Stimulated activated CD8-positive, alpha-beta memory T cell treated with anti-CD3 and anti-CD28 coated beads, Interleukin-7, amount 100 ng/mL, for 1 hour (primary cell): ENCODE measurements at places on chromosomes 5 and 9.

DNA sequence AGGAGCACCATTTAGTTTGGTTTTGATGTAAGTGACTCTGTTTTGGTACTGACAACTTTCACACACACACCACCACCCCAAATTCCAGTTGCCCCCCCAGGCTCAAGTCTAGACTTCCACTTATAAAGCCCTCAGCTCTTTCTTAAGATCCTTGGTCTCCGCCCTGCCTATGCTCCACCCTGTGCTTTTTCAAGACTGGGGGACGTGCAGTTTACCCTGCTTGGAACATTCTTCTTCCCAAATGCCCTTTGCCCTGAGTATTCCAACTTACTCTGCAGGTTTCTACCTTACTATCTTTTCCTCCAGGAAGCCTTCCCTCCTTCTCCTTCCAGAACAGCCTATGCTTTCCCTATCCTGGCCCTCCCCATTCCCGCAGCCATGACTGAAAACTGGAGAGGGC lies 1.5 kb upstream of the TRIM14 start:
- no peak for DNase-seq

- DNase-seq, result no peak
Observed at GRCh38 chr5:173229966-173230689, 4.9 kb downstream of the NKX2-5 start.

GRCh38 chr9:68974901-68975300 lies 39.0 kb downstream of the PRKACG start:
- no peak for DNase-seq

DNA sequence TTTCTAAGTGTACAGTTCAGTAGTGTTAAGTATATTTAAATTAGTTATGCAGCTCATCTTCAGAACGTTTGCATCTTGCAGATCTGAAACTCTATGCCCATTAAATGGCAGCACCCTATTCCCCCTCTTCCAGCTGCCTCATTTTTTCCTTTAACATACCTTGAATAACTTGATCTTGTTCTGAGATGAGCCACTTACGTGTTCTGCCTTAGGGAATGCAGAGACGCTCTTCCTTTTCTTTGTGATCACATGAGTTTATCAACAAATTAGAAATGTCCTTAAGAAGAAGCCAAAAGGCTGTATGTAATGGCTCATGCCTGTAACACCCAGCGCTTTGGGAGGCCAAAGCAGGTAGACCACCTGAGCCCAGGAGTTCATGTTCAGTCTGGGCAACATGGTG lies 57.6 kb downstream of the SLC46A2 start:
- no peak for DNase-seq

DNA sequence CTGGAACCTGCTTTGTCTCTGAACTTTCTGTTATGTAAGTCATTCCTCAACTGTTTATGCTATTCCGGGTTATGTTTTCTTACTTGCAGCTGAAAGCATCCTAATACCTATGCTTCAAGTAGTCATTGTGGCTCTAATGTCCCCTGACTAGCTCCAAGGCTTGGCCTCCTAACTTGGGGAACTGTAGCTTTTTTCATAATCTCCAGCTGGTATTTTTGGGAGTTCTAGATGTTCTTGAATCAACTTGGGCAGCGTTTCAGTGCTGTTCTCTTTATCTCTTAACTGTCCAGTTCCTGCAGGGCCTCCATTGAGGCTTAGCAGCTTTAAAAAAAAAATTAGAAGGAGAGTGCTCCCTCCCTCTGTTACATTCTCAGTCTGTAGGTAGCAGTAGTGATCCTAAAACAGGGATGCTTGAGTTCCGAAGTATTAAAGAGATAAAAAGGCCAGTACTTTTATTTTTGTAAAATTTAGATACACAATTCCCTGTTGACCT lies 100.0 kb upstream of the ACTBL2 start:
- DNase-seq, result no peak

GRCh38 chr5:158313733-158314464 lies 455.0 kb upstream of the CLINT1 start:
- DNase-seq, result no peak

DNA sequence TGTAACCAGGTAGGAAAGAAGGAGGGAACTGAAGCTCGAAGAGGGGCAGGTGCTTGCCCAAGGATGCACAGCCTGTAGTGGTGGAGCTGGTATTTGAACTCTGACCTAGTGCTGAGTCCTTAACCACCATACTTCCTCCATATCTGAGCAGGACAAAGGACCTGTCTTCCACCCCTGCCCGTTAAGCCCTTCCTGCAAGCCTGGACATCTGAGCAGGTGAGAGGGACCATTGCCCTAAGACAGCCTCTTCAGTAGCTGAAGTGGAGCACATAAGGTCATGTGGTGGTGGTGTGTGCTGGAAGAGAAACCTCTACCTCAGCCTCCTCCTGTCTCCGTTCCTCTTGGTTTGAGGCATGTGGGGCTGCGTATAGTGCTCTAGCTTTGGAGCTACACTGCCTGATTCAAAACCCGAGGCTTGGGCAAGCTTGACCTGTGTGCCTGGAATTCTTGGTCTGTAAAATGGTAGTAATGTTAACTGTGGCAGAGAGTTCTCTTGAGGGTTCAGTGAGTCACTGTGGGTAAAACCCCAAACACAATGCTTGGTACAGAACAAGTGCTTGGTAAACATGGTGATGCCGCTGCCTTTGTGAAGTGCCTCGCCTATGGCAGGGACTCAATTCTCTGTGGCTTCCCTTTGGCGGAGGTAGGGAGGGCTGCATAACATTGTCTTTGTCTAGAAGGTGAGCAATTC lies 7.4 kb downstream of the GALNT10 start:
- peak; percentile 45 for DNase-seq

GRCh38 chr5:111932628-111933027 lies 175.6 kb upstream of the NREP start:
- DNase-seq, result no peak

DNA sequence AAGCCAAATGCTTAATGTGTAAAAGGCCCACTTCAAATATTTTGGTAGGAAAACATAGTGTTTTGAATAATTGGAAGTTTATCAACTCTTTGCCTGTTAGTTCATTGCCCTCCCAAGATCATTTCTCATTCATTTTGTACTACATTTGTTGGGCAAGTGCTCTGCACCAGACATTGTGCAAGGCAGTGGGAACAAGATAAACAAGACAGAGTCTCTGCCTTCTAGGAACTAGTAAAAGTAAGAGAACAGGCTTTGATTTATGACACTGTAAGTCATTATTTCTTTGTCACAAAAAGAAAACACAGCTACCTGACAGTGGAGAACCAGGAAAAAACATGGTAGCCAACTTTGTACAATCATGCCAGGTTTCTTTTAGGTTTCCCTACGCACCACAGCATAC lies 63.7 kb upstream of the PAM start:
- DNase-seq, result no peak

DNA sequence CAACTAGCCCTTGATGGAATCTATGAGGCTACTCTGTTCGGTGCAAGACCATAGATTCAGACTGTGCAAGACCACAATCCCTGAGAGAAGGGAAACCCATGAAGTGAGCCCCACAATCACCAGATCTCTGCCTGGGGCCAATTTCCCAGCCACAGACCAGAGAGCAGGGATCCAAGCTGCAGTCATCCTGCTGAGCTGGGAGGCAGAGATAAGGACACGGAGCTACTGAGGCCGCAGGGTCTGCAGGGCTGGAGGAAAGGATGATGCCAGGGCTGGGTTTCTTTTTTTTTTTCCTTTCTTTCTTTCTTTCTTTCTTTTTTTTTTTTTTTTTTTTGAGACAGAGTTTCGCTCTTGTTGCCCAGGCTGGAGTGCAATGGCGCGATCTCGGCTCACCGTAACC lies 47.7 kb upstream of the FUBP3 start:
- no peak for DNase-seq

- DNase-seq, result peak; percentile 99
Observed at GRCh38 chr5:134225780-134226440, at the start of gene PPP2CA. Gene PPP2CA, minus strand, starts transcription at chr5:134226073. Its CDS starts 212 bp downstream, at chr5:134225861.

- no peak for DNase-seq
Observed at GRCh38 chr5:122943050-122943698, 93.4 kb downstream of the PPIC start.

- DNase-seq, result no peak
Observed at GRCh38 chr5:124403281-124403680, 343.2 kb downstream of the ZNF608 start.

- DNase-seq, result no peak
Observed at GRCh38 chr9:10259668-10260067, 353.1 kb downstream of the PTPRD start.

DNA sequence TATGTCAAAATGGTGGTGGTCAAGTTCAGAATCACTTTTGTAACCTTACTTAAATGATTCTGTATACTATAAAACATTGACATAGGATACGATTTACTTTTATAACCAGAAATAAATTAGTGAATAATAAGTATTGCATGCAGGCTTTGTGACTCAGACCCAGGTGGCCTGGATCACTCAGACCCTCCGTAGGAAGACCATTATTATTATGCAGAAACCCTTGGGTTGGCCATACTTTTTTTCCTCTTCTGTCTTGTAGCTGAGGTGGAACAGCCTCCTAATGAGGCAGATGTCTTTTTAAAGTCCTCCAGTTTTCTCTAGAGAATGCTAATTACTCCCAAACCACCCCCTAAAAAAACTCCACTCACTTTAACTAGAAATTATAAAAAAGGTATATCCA lies 121.9 kb downstream of the LPAR1 start:
- no peak for DNase-seq

DNA sequence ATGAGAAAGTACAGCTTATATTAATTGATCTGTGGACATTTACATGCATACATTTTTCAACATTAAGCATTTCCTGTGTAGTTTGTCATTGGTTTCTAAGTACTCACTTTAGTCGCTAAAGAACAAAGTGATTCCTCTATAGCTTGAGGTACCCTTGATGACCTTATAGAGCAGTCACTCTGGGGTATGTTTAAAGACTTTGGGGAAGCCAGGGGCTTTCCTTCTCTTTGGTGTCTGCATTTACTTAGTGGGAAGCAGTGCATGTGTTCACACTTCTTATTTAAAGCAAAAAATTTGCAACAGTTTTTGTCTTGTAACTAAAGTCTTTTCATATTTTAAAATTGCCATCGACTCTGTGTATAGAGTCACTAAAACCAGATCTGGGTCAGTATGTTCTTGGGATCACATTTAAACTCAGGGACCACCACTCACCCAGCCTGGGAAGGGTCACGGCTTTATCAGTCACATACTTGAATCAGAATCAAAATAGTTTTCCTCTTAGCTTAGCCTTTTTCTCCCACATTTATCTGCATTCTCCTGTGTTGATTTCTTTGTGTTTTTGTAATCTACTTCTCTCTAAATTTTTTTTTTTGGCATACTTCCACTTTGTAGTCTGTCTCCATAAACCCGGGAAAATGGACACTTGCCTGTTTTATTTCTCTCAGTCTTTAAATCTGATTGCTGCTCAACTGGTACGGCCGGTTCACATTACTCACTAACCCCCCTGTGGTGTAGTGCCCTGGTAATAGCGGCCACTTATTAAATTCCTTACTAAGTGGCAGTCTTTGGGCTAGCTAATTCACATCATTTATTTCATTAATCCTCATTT lies 143.9 kb upstream of the FBN2 start:
- DNase-seq, result no peak

DNA sequence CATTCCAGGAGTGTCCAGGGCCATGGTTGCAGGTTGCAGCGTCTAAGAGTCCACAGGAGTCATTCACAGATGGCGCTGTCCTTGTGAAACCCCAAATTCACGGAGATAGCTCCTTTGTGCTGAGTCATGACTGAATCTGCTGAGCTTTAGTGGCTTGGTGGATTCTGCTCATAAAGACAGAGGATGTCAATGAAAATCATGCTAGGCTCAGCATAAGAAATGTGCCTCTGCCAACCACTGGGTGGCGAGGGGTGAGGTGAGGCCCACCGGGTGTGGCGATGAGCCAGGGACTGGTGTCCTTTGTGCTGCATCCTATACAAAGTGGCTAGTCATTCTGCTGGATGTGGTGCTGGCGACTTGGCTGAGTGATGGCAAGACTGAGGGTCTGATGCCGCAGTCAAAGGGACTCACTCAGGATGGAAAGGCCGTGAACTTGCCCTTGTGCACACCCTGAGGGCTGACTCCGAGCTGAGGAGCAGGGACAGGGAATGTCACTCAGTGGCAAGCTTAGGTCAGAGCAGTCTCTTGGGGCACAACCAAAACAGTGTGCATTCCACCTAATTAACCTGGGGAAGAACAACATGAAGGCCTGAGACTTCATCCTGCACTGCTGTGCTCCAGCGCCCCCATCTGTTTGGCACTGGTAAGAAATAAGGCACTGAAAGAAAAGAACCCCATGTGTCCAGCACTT lies 71.5 kb downstream of the DAP start:
- no peak for DNase-seq

GRCh38 chr5:145536133-145536532 lies 299.0 kb downstream of the PRELID2 start:
- no peak for DNase-seq

DNA sequence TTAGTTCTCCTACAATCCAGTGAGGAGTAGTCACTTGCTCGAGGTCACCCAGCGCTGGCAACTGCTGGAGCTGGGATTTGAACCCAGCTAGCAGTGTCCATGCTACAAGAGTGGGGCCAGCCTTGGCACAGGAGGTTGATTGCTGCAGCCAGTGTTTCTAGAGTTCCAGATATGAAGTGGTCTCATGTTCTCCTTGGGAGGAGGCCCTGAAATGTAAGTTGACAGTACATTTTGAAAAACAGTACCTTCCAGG lies 802 bp downstream of the CCDC107 start:
- no peak for DNase-seq

DNA sequence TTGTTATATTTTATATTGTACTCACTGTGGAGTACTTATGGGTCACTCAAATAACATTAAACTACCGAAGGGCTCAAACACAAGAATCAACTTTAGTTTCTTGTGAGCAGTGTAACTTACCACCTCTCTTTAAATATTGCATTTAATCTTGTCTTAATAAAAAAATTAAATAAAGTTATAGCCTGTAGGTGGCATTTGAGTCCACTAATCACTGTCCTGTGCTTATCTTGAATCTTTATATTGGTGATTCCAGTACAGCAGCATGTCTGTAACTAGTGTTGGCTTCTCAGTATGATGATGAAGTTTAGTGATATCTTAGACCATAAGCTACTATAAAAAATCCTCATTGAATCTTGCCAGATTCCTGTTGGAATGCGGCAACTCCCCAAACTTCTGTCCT lies 313.8 kb downstream of the FAM170A start:
- no peak for DNase-seq

DNA sequence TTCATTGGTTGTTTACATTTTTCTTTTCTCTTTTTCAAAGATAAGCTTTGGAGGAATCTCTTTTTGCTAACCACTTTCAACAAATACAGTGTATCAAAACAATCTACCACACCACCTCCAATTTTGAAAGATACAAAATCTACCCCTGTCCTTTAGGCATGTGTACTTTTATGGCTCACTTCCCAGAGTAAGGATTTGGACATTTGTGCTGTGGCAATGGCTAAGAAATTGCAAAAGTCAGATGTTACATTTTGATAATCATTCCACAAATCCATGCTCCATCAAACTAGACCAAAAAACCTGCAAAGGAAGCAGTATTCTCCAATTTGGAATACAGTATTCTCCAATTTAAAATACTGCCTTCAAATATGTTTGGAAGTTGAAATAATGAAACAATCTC lies 204.9 kb downstream of the MCTP1 start:
- DNase-seq, result no peak

- DNase-seq, result no peak
Observed at GRCh38 chr9:99713838-99714306, 107.8 kb upstream of the NR4A3 start.
